ENCODE measurements at places on chromosomes 11 and 22.

DNA sequence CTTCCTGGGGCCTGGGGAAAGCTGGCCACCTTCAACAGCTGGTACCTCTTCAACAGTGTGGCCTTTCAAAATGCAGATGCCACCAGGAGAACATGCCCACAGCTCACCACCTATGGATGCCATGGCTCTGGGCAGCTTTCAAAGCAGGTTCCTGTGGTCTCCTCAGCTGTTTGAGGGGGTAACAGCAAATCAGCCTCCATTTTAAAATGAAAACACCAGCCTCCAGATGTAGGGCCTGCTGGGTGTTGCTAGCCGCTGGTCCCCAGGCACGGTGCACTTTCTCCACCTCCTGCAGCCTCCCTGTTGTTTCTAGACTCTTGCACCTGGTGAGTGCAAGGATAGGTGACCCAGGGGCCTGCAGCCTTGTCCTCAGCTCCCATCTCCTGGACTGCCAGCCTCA lies 10.0 kb downstream of the CDPF1 start:
- DNase-seq = no peak

DNA sequence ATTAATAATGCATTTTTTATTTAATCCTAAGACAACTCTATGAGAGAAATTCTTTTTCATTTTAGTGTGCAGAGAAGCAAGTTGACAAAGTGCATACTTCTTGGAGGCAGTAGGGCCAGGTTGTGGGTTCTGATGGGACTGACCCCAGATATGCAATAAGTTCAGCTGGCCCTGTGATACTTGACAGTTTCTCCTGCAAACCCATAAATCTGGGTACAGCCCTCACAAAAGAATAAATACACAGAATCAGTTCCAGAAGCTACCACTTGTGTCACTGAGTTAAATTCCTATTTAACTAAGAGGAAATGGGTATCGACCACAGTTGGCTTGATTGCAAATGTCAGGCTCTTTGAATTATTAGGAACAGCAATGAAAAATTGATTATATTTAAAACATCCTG lies 598.5 kb upstream of the API5 start:
- no peak for DNase-seq

- DNase-seq = no peak
These were observed 6.0 kb downstream of the FGF19 start for GRCh38 chr11:69697861-69698260.

GRCh38 chr22:32648486-32648885 lies 153.0 kb upstream of the TIMP3 start:
- no peak for DNase-seq

- DNase-seq = no peak
These were observed 34.1 kb downstream of the OTOG start for GRCh38 chr11:17581036-17581731.

DNA sequence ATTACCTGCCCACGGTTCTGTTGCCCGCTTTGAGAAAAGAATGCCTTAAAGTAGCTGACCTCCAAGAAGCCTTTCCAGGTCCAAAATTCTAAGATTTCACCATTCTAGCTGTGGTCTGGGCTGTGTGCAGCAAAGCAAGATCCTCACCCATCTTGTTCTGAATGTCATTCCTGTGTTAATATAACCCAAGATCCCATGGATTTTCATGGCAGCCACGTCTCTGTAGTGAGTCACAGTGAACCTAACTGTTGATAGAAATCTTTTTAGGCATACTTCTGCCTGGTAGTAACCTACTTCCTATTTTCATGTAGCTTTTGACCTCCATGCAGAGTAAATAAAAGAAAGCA lies 210.0 kb downstream of the NAV2 start:
- DNase-seq = no peak
